Kidney (tissue), 22 donors: ENCODE measurements at places on chromosomes 2 and 18. TPM values are rescaled to one million over a fixed set of nuclear protein-coding genes. Genes with fewer than 3 reads are reported as not detected.
A peak's percentile ranks its signal among the peaks of the same experiment; 100 is the strongest.

ZNF385B gene
- total RNA-seq: 10.9 TPM

KIAA2012 gene
- not detected for total RNA-seq

EVX2 gene
- total RNA-seq: not detected

REG3A gene
- total RNA-seq: not detected

TRIM43 gene
- not detected for total RNA-seq

PSD4 gene
- total RNA-seq: 42.0 TPM

ADRA2B gene
- total RNA-seq: 1.4 TPM

GULP1 gene
- total RNA-seq: 34.4 TPM

DNA sequence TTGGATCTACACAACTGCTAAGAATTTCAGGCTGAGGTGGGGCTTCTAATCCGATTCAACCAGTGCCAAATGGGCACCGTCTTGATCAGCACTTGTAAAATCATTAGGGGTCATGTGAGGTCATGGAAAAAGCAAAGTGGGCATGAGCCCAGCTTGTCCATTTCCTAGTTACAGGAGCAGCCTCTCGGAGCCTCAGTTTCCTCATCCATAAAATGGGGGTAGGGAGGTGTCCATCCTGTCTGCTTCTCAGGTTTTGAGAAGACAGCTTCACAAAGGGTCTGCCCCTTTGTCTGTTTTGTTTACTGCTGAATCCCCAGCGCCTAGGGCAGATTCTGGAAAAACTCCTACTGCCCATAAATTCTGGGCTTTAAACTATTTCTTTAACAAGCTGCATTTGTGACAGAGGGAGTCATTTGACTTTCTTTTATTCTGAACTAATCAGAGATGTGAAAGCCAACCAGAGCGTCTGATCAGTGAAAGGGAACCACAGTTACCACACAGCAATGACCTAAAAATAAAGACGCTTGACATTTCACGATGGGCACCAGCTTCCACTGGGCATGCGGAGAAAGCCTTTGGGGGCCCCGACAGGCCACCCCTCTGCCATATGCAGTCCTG lies 38.9 kb downstream of the DNMT3A start:
- no peaks in the 10 kb centered on the region for H3K4me1 ChIP-seq
- no peak overlapping the region for H3K4me3 ChIP-seq
- DNase-seq: no peak
- H3K27me3 ChIP-seq: no peaks in the 10 kb centered on the region
- H3K27ac ChIP-seq: no peak overlapping the region

DNA sequence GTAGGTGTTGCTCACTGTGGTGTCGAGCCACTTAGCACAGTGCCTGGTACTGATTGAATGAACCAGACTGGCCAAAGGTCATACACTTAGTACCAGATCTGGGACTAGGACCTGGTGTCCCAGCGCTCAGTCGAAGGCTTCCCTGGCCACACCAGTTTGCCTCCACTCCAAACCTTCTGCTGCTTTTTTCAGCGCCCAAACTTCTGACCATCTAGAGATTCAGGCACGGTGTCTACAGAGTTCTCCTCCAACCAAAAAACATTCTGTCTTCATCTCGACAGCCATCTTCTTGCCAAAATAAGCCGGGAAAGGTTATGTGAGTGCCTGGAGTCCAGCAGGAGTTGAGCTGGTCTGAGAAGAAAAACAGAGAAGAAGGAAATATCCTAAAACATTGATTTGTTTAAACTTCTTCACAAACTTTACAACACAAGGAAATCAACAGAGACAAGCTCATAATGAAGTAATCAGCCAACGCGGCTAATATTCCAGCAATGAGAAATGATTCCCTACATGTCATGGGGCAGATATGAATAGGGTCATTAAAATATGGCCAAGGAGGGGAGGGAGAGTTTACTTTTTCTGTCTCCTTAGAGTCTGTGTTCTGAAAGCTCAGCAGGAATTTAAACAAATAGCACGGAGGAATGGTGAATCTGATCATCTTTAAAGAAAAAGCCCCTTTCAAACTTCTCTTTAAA lies 2.3 kb upstream of the GLI2 start:
- no peaks in the 10 kb centered on the region for H3K36me3 ChIP-seq
- H3K4me3 ChIP-seq: no peak overlapping the region
- no peaks in the 10 kb centered on the region for H3K27me3 ChIP-seq
- H3K27ac ChIP-seq: no peak overlapping the region
- DNase-seq: no peak

DNA sequence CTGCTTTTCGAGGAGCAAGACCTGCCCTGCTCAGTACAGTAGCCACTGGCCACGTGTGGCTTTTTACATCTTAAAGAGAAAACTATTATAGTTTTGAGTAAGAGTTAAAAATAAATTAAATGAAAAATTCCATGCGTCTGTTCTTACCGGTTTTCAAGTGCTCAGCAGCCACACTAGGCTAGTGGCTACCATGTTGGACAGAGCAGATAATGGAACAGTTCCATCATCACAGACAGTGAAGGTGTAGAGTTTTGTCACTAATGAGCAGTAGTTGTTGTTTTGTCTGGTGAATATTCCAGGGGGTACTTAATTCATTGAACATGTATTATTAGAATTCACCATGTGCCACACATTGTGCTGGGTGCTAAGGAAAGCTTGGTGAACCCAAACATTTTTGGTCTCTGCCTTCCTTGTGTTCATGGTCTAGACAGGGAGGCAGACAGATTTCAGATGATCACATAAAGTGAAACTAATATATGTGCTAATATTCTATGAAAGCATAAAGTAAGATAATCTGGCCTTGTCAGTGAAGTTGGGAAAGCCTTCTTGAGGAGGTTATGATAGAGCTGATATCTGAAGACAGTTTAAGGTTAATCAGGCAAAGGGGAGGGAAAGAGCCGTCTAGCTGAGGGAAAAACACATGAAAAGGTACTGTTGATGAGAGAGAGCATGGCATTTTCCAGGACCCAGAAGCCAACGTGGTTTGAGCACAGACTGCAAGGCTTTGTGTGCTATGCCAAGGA lies 1.4 kb downstream of the ALMS1 start:
- H3K27me3 ChIP-seq: no peaks in the 10 kb centered on the region
- H3K36me3 ChIP-seq: no peaks in the 10 kb centered on the region
- no peaks in the 10 kb centered on the region for H3K4me1 ChIP-seq
- H3K4me3 ChIP-seq: peak overlapping the region; percentile 98

DNA sequence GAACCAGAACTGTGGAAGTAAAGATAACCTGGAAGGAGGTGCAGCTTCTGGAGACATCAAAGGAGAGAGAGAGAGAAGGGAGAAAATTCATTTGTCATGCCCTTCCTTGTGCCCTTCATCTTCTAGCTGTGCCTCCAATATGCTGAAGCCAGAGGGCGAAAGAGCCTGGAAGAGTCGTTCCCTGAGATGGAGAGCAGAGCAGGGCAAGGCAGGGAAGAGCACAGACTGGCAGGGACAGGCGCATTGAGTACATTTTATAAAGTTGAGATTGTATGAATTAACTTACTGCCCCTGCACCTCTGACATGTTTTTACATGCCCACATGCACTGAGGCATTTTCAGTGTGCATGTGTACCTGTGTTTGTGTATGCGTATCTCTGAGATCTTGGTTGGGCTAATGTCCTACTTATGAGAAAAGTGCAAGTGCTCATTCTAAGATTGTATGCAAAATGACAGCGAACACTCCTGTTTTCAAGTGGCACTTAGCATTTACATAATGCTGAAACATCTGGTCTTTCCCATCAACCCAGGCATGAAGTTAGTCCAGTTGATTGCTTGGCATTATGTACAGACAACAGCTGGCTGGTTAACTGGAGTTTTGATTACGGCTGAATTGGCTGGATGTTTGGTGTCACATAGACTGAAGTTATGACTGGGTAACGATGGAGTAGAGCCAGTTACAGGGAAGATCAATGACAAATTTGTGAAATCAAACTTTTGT lies 23.7 kb upstream of the MMADHC start:
- no peak for DNase-seq
- H3K36me3 ChIP-seq: no peaks in the 10 kb centered on the region
- H3K27ac ChIP-seq: no peak overlapping the region
- no peaks in the 10 kb centered on the region for H3K27me3 ChIP-seq
- H3K4me3 ChIP-seq: no peak overlapping the region

- no peak for DNase-seq
- no peak overlapping the region for H3K27ac ChIP-seq
- H3K4me1 ChIP-seq: no peaks in the 10 kb centered on the region
- no peak overlapping the region for H3K4me3 ChIP-seq
- H3K27me3 ChIP-seq: no peaks in the 10 kb centered on the region
- peaks cover 7% of the 10 kb centered on the region for H3K36me3 ChIP-seq
Measured at GRCh38 chr2:219562049-219563020, 9.0 kb downstream of the OBSL1 start.

GRCh38 chr2:190216829-190217228 lies 102.8 kb downstream of the HIBCH start:
- H3K4me1 ChIP-seq: no peaks in the 10 kb centered on the region
- DNase-seq: no peak

DNA sequence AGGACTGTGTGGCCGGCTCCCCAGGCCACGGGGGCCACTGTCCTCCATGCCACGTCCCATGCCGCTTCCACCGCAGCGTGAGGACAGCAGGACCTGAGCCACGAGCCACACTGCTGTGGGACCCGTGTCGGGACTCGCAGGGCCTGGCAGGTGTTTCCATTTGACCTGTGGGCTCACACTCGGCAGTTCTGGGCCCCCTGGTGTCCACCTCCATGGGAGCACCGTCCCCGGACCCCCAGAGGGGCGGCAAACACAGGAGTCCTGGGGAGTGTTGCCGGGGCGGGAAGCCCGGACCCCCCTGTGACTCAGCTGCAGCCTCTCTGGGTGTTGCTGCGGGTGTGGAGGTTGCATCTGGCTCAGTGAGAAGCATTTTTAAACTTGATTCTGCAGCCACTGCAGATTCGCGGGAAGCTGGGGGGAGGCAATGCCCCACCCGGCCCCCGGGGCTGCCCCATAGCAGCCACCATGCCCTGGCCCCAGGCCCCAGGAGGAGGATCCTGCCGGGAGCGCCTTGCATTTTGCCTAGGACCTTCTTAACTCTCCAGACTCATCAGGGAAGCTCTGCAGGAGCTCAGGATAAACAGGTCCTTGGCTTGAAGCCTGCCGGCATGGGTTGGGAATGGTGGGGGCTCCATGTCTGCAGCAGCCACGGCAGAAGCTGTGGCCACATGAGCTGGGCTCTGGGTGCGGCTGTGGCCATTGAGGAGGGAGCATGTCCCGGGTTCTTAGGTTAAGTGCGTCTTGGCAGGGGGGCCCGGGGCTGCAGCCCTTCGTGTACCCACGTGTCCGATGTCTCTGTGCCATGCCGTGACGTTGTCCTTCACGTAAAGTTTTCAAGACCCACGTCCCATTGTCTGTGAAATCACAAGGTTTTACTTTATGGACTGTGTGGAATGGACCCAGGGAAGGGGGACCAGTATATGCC lies 30.9 kb downstream of the NFATC1 start:
- DNase-seq: no peak
- H3K4me3 ChIP-seq: no peak overlapping the region
- H3K27me3 ChIP-seq: no peaks in the 10 kb centered on the region
- H3K4me1 ChIP-seq: no peaks in the 10 kb centered on the region

- H3K4me3 ChIP-seq: no peak overlapping the region
- H3K36me3 ChIP-seq: no peaks in the 10 kb centered on the region
- no peaks in the 10 kb centered on the region for H3K27me3 ChIP-seq
- H3K27ac ChIP-seq: no peak overlapping the region
- DNase-seq: no peak
Measured at GRCh38 chr2:214029190-214029589, 381.7 kb upstream of the VWC2L start.

- no peaks in the 10 kb centered on the region for H3K27me3 ChIP-seq
- H3K36me3 ChIP-seq: no peaks in the 10 kb centered on the region
- no peak for DNase-seq
- H3K4me1 ChIP-seq: no peaks in the 10 kb centered on the region
Measured at GRCh38 chr2:188870289-188870688, 103.9 kb upstream of the COL3A1 start.

DNA sequence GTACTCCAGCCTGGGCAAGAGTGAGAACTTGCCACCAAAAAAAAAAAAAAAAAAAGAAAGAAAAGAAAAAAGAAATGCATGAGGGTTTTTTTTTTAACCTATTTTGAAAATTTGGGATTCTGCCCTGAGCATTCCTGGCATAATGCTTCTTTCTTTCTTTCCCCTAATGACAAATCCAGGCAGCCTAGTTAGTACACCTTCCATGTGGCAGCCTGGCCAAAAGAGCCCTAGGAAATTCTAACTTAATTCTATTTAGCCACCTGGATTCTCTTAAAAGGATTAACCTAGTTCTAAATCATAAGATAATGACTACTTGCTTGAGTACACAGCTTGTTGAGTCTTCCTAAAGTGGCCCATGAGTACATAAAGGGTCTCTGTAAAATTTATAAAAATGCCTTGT lies 160.1 kb downstream of the THADA start:
- no peaks in the 10 kb centered on the region for H3K36me3 ChIP-seq
- no peak for DNase-seq
- no peak overlapping the region for H3K4me3 ChIP-seq
- H3K4me1 ChIP-seq: no peaks in the 10 kb centered on the region
- H3K27ac ChIP-seq: no peak overlapping the region
